ENCODE measurements at places on chromosomes 2 and 18. TPM values are rescaled to one million over a fixed set of nuclear protein-coding genes. Genes with fewer than 3 reads are reported as not detected.

The AFF3 gene
- total RNA-seq: not detected

The DLX2 gene
- 0.99 TPM for total RNA-seq

The ARHGAP28 gene
- not detected for total RNA-seq

The OR6B2 gene
- total RNA-seq: not detected

The CCL20 gene
- total RNA-seq: 4.4 TPM

The AQP12A gene
- not detected for total RNA-seq
